ENCODE measurements at places on chromosomes 3 and 15.

- no peak for DNase-seq
Observed at GRCh38 chr3:42428830-42429229, 18.4 kb upstream of the LYZL4 start.

DNA sequence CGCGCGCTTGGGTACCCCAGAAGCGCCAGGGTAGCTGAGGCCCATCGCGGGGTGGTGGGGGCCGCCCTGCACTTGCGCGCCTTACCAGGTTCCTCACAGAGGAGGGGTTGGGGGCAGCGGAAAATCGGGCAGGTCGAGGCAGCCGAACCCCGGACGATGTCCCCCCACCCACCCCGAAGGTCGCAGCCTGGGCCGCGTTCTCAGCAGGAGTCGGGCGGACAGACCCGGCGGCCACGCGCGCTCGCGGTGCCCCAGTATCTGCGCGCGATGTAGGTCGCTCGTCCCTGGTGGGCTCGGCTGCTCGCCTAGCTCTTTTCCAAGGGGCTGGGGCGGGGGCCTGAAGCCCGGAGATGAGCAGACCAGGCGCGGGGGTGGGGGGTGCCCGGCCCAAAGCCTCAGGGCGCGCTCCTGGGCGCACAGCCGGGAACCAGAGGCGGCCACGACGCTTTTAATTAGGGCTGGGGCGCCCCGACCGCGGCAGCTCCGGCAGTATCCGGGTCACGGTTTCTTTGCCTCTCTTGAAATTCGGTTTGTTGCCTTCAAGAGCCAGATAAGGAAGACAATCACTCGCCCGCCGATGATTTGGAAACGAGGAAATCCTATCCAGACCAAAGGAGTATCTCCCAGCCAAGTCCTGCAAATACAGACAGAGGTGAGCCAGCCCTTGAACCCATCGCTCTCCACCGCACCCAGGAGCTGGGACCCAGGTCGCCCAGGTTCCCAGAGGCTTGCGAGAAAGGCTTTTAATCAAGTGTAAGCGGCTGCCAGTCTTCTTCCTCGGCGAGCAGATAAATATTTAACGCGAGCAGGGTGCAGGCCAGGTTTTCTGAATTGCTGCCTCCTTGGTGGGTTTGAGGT lies 4.6 kb downstream of the SKOR1 start:
- DNase-seq, result no peak

- DNase-seq, result no peak
Observed at GRCh38 chr3:193481436-193481835, 73.3 kb downstream of the ATP13A4 start.

- no peak for DNase-seq
Observed at GRCh38 chr3:31251083-31251482, 281.6 kb upstream of the STT3B start.

DNA sequence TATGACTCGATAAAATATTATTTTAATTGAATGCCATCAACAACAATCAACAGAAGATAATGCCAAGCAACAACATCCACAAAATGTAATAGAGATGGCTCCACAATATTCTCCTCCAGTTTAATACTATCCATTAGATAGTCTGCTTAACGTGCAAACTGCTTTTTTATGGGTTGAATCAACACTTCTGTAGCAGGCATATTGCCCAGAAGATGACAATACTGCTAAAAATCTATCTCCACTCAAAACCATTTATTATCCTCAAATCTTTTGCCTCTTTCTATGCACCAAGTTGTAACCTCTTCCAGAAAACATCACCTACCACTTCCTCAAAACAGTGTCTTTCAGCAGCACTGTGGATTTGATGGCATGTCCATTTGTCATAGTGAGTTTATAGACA lies 295.7 kb upstream of the LMCD1 start:
- DNase-seq, result no peak

DNA sequence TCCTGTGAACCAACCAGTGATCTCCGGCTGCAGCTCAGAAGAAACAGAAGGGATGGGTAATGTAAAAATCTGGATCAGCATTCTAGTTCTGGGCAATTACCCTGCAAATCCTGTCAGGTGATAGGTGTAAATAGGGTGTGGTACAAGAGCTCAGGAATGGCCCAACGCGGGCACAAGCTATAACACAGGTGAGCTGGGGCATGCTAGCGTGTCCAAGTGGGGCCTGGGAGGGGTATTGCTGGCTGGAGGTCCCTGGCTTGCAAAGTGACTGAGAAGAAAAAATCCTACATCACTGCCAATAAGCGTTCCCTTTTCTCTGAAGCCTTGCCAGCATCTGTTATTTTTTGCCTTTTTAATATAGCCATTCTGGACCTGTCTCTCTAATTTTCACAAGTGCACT lies 9.7 kb upstream of the CHST2 start:
- DNase-seq, result no peak

GRCh38 chr3:12952343-12953200 lies 111.2 kb upstream of the RPL32 start:
- no peak for DNase-seq

DNA sequence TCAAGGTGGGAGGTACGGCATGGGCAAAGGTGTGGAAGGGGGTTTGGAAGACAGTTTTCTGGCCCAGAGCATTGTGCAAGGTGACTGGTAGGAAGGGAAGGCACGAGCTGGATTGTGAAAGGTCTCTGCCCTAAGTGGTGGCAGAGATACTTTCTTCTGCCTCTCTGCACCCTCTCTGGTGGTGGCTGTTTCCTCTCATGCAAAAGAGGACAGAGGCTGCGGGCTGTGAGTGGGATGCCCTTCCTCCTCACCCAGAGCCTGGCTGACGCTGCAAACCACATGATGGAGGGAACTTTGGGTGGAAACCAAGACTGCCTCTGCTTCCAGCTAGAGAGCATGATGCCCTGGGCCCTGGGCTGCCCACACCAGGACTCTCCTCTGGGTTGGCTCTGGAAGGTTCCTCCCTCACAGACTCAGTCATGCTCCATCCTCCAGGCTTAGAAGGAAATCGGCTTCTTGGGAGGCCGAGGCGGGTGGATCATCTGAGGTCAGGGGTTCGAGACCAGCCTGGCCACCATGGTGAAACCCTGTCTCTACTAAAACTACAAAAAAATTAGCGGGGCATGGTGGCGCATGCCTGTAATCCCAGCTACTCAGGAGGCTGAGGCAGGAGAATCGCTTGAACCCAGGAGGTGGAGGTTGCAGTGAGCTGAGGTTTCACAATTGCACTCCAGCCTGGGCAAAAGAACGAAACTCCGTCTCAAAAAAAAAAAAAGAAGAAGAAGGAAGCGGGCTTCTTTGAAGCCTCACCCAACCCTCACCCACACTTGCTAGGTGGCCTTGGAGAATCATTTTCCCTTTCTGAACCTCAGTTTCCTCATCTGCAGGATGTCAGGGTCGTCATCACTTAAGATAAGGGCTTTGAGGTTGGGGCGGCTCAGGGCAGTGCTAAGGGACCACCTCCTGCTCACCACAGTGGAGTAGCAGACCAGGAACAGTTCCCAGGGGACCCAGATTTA lies 8.3 kb downstream of the PSTPIP1 start:
- DNase-seq, result no peak

DNA sequence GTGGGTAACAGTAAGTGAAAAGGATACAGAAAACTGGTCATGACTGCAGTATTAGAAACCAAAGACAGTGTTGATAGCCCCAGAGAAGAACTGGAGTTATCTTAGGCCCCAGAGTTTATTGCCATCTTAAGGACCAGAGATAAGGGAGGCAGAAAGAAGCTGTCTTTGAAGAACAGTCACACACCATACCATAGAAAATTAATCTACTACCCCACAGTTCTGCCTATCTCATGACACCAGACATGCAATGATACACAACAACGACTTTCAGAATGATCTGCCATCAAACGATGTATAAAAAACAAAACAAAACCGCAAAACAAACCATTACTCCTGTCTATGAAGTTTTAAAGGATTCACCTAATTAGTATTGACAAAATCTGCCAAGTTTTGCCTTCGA lies 9.6 kb downstream of the CPOX start:
- no peak for DNase-seq

- DNase-seq, result no peak
Observed at GRCh38 chr3:103047640-103048039, 612.8 kb downstream of the ZPLD1 start.

- DNase-seq, result no peak
Observed at GRCh38 chr15:69031013-69032001, 16.8 kb downstream of the NOX5 start.

GRCh38 chr15:68347392-68347791 lies 69.8 kb downstream of the FEM1B start:
- DNase-seq, result no peak

GRCh38 chr15:84840741-84841429 lies 23.7 kb downstream of the ALPK3 start:
- DNase-seq, result peak; percentile 38

DNA sequence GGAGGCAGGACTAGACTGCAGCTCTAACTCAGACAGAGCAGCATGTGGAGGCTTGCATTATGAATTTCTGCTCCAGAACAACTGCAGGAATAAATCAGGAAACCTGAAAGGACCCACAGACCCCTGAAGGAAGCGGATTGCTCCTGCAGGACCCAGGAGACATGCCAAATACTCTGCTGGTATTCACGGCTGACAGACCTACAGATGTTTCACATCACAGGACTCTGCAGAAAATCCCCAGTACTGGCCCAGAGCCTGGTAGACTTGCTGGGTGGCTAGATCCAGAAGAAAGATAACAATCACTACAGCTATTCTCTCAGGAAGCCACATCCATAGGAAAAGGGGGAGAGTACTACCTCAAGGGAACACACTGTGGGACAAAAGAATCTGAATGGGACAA lies 942.1 kb downstream of the AGBL1 start:
- no peak for DNase-seq

DNA sequence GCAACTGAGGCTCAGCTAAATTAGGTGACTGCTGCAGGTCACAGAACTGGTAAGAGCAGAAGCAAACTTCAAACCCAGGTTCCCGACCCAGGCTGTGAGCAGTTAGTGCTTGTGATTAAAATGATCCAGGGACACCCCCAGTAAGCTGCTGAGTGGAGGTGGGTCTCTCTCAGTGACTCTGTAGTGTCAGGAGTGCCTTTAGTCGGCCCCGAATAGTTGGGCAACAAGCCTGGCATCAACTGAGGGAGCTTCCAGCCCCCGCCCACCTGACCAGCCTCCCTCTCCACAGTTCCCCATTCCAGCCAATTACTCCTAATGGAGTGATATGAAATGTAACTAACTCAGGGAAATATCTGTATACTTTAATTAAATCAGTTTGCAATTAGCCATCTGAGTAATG lies 168.0 kb upstream of the SMAD3 start:
- no peak for DNase-seq

GRCh38 chr15:101542306-101543025 lies 53.0 kb upstream of the PCSK6 start:
- DNase-seq, result no peak

- peak; percentile 5 for DNase-seq
Observed at GRCh38 chr3:25604107-25604805, 60.5 kb downstream of the TOP2B start.

DNA sequence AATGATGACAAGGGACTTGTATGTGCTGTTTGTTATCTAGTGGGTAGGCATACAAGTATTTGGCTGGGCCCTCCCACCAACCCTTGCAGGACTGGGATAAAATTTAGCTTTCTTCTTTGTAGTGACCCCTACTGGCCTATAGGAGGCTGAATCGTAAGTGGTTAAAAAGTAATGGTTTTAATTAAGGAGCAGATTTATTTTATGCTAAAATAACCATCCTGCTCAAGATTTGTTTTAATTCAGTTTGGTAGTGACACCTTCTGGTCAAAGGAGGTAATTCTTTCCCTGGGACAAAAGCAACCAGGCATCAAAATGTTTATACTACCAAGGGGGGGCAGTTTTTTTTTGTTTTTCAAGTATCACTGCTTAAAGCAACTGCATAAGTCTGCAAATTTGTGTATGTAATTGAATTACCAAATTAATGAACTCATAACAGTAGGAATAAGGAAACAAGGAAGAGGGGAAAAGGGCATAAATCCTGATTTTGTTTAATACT lies 70.7 kb downstream of the TOP2B start:
- peak; percentile 66 for DNase-seq

- no peak for DNase-seq
Observed at GRCh38 chr3:175224051-175224450, 364.9 kb downstream of the NAALADL2 start.

DNA sequence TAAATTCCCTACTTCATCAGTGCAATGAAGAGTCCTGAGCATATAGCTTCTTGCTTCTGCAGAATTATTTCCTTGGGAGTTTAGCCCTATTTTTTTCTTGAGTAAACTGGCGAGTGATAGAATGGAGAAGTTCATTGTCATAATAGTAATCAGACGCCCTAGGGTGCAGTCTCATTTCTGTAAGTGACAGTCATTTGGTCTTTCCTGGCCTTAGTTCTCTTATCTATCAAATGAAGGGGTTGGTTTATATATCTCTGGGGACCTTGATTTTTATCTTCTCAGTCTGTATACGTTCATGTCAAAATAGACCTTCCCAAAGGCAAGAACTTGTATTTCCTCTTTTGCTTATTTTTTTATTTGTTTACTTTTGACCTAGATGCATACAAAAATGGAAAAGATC lies 9.9 kb upstream of the ALPK3 start:
- DNase-seq, result no peak

All from AG09319 (cell line).